ENCODE measurements at places on chromosomes 2 and 18.

DNA sequence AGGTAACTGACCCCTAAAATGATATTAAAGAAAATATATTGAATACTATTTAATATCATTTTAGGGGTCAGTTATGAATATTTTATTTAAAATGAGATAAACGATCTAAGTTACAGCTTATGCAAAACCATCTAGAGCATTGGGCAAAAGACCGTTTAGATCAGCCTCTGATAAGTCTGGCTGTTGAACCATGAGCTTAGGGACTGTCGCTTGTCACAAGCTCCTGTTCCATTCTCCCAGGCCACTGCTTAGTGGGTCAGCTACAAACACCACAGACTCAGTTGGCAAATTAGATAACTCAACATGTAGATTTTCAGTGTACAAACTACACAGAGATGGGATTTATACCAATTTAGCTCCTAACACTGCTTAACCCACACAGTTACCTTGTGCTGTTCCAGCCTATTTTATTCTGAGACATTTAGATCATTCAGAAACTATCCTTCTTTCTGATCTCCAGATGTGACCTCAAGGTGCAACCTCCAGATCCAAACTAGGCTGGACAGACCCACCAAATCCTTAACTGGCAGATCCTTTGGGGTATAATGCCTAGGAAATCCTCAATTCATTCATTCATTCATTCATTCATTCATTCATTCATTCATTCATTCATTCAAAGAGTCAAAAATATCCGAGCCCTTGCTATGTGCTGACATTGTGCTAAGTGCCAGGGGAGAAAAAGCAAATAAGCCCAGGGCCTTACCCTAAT lies 82.8 kb downstream of the HRH4 start:
- DNase-seq: no peak

- DNase-seq: no peak
These were observed 179.5 kb downstream of the PTGR3 start for GRCh38 chr18:75029481-75029880.

DNA sequence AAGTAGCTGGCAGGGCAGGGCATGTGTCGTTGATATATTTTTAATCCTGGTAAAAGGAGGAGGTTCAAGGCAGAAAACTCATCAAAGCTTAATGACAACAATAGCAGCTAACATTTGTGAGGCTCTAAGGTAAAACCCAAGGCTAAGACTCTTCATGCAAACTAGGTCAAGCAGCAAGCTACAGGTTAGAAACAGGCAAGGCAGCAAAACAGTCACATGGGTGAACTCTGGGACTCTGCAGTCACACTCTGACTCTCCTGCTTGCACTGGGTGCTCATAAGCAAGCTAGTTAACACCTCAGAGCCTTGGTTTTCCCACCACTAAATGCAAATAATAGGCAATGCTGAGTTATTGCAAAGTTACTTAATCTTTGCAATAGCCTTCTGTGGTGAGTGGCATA lies 7.9 kb downstream of the IL1RN start:
- DNase-seq: no peak

GRCh38 chr2:102603904-102604303 lies 15.4 kb upstream of the SLC9A2 start:
- DNase-seq: no peak

- no peak for DNase-seq
These were observed 286.3 kb downstream of the PIEZO2 start for GRCh38 chr18:10863026-10863425.

- no peak for DNase-seq
These were observed 294.3 kb upstream of the SETBP1 start for GRCh38 chr18:44386401-44386800.

- DNase-seq: no peak
These were observed 22.8 kb downstream of the CYBRD1 start for GRCh38 chr2:171545086-171545485.

DNA sequence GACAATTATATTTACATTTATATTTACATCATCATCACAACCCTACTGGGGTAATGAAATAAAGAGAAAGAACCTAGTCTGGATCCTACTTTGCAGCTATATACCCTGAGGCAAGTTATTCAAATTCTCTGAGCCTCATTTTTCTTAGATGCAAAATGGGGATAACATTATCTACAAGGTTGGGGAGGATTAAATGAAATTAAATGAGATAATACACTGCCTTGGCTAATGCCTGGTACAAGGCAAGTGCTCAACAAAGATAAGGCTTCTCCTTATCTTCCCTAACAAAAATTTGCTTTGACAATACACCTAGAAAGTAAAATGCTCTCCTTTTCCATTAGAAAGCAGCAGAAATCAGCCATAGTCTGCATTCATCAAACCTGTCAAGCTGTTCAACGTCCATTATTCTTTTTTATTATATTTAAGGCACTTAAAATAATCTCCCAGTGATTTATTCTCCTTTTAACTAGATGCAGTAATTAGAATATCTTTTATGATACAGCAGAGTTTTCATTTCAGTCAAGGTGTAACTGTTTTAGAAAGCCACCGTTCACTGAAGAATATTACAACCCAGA lies 44.8 kb downstream of the TCF4 start:
- no peak for DNase-seq

DNA sequence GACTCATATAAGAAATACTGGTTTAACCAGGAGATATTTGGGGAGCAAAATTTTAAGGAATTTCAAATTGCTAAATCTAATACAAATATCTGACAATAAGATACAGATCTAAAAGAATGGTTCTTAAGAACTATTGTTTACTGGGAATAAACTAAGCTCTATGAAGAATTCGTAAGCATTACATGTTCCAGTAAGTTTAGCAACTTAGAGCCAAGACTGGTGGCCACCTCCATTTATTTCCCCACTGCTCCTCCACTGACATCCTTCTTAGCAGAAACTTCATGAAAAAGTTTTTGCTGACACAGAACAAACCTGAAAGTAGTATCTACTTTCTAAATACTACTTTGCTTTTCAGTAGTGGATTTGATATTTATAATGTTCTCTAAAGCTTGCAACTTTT lies 83.0 kb downstream of the ACSL3 start:
- no peak for DNase-seq

DNA sequence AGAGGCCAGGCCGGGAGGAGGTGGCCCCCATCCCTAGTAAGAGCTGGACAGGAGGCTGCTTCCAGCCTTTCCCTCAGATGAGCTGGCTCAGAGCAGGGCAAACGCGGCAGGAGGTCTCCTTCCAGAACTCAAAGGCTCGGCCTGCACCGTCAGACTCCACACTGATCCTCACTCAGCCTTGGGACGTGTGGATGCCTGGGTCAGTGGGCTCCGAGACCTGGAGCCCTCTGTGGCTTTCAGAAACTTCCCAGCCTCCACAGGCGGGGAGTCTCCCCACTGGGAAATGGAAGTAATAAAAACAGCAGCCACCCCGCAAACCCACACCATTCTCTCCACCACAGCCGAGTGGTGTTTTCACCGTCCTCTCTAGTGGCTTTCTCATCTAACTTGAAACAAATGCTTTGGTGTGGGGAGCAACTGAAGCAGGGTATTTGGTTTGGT lies 54.3 kb downstream of the INPP5D start:
- DNase-seq: no peak

DNA sequence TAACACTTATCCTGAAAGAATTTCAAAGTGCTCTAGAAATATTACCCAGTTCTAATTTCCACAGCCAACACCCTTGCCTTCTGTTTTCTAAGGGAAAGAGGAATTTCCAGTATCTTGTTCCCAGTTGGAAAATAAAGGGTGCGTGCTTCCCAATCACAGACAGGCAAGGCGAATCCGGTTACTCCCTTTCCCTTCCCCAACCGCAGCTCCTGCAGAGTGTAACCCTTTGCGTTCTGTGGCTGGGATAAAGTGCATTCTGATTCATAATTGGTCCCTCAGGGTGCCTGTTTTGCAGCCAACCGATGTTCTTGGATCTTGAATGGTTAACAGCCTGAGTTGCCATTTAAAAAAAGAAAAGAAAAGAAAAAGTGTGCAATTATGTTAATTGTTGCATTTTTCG lies 40.6 kb upstream of the PGAP1 start:
- DNase-seq: peak; percentile 81

GRCh38 chr2:134201533-134201932 lies 52.3 kb upstream of the MGAT5 start:
- DNase-seq: no peak

- no peak for DNase-seq
These were observed 38.4 kb downstream of the HS6ST1 start for GRCh38 chr2:128280158-128280871.

DNA sequence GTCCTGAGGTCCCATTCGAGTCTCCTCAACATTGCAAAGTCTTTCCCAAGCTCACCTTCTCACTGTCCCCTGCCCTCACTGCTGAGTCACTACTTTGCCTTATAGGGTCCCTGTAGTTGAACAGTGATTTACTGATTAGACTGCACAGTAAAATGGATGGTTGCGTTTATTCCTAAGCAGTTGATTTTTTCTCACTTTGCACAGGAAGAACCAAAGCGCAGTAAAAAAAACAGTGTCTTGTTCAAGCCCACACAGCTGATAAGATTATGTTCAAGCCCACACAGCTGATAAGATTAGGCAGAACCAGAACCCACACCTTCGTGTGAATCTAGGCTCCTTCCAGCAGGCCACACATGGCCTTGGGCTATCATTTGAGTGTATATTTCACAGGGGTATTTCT lies 215.3 kb upstream of the COPS8 start:
- DNase-seq: no peak

- no peak for DNase-seq
These were observed 47.7 kb downstream of the MAPRE2 start for GRCh38 chr18:35088921-35089320.

DNA sequence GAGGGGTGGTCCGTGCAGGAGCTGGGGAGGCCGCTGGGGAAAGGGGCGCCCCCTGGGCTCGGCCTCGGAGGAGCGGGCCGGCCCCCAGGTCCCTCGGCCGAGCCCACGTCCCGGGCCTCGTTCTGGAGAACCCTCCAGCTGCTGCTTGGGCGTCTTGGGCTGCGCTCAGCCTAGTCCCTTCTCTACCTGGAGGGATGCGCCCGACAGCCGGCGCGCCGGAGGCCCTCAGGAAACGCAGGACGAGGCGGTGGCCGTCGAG lies 293 bp upstream of the D2HGDH start:
- DNase-seq: no peak

GRCh38 chr2:95264624-95265023 lies 9.6 kb upstream of the PROM2 start:
- no peak for DNase-seq

- DNase-seq: no peak
These were observed 133.4 kb downstream of the KCTD1 start for GRCh38 chr18:26414901-26415440.

GRCh38 chr2:82256983-82257632 lies 1952.6 kb upstream of the LRRTM1 start:
- no peak for DNase-seq

DNA sequence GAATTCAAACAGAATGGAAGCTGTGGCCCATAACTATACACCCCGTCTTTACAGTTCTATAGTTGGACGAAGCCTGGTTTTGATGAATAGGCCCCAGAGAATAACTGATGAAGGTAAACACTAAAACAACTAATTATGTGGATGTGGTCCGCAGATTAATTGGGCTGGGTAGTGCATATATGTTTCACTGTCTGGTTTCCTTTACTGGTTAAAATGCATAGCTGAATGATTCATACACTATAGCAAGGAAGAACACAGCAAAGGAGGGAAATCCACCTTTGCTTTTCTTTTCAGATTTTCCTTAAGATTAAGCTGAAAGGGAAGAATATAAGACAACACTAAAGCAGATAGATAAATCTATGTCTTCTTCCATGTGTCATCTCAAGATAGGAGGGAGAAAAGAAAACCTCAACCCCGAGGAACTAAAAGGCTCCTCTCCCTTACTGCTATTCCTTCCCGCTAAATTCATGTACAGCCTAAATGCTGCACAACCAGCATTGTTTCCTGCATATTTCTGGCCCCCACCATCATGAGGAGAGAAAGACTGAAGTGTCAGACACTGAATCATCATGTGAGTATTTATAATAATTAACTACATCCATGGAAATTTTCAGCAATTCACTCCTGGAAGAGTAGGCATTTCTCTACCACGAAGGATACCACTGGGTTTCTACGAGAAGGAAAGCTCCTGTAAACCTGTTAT lies 297.1 kb upstream of the CCDC68 start:
- no peak for DNase-seq

GRCh38 chr18:72652990-72653593 lies 109.0 kb upstream of the CBLN2 start:
- no peak for DNase-seq

DNA sequence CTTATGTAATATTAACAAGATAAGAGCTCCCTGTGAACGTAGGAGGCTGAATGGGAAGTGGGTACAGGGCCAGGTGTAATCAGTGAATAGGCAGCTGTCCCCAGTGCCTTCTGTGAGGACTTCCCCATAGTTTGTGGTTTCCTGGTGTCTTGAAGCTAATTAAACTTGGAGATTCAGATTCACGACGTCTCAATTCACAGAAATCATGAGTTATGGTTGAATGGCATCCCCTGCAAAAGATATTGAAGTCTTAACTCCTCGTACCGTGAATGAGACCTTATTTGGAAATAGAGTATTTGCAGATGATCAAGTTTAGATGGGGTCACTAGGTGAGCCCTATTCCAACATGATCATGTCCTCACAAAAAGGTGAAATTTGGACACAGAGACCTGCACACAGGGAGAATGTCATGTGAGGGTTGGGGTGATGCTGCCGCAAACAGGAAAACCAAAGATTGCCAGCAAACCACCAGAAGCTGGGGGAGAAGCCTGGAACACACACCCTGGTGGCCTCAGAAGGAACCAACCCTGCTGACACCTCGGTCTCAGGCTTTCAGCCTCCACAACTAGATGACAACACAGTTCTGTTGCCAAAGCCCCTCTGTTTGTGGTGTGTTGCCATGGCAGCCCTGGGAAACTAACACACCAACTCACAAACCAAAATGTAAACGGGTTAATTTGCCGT lies 13.2 kb downstream of the ARL4C start:
- DNase-seq: no peak

GRCh38 chr2:168910330-168910729 lies 9.2 kb downstream of the G6PC2 start:
- no peak for DNase-seq

GRCh38 chr18:58208207-58208932 lies 164.3 kb downstream of the NEDD4L start:
- DNase-seq: no peak

GRCh38 chr18:71028285-71028762 lies 739.5 kb downstream of the SOCS6 start:
- DNase-seq: no peak

DNA sequence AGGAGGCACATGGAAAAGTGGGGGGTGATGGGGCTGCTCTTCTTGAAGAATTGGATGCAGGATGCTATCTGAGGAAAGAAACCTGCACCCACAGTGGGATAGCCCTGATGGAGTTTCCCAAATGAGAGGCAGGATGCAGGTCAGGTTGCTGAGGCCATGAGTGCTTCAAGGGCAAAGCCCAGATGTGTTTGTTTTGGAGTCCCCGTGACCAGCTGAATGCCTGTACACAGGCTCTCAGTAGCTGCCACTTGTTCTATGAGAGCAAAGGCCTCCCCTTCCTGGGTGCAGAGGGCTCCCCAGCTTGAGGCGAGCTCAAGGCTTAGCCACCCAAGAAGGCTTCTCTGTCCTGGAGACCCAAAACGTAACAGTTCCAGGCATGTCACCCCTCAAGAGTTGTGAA lies 192.7 kb downstream of the SEPTIN10 start:
- DNase-seq: no peak

- DNase-seq: no peak
These were observed 23.8 kb upstream of the TXNDC2 start for GRCh38 chr18:9861933-9862332.

Measured in NCI-H748 treated with DMSO at 0.1 percent for 48 hours (cell line).